ENCODE measurements at places on chromosomes 2 and 18.

GRCh38 chr18:8707556-8708300 is 2.4 kb downstream of the MTCL1 start:
- peak; percentile 87 for DNase-seq

- DNase-seq = no peak
Observed at GRCh38 chr2:114542695-114543094, 100.3 kb downstream of the DPP10 start.

DNA sequence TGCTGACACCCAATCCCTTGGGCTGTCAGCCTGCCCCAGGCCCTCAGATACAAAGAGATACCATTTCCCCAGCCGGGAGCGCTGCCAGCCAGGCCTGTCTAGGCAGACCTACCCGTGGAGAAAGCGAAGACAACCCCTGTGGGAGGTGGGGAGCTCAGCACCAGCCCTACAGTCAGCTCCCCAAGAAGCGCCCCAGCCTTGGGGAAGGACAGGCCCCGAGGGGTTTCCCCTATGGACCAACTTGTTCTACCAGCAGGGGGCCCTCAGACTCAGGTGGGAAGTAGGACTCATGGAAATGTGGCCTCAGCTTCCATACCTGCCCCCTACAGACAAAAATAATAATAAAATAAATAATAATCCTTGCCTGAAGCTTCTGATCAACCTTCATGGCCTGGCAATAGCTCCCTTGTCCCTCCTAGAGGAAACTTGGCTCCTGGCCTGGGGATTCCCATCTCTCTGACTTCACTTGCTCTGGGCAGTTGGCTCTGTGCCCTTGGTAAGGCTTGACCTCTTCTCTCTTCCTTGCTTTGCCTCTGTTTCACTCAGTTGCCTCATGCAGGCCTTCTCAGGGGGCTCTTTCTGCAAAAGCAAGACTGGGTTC is 7.0 kb downstream of the SLC35F6 start:
- no peak for DNase-seq

DNA sequence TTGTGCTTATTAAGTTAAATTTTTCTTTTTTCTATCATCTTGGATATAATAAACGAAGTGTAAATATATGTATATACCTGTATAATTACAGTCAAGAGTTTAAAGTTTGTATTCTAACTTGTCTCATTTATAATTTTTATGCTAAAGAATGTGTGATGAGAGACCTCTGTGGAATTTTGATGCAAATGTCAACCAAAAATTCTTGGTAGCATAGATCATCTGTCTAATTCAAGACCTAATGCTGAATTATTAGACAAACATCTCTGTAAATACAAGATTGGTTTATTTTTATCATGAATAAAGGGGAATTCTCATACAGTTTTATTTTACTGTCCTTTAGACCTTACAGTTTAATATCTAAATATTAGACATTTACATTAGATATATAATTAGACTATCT is 149.2 kb upstream of the VWC2L start:
- DNase-seq = no peak

DNA sequence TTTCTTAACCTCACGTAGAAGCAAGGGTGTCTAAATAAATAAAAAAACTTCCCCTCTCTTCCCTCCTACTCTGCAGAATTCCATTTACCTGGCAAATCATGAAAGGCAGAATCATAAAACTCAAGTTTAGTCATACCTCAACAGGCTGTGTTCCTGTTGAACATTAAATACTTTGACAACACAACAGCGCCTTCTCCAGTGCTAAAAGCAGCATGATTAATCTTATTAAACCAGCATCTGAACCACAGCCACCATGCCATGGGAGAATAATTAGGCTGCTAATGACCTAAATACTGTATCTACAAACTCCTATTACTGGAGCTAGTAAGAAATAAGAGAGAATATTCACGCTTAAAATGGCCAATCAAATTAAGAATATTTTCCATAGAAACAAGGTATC is 68.1 kb downstream of the CDH2 start:
- no peak for DNase-seq

Measured in DMS79 treated with DMSO at 0.1 percent for 48 hours (cell line).